ENCODE measurements at places on chromosomes 13 and 19.

- DNase-seq: peak; percentile 21
Observed at GRCh38 chr19:54426291-54426931, 11.1 kb downstream of the TTYH1 start.

GRCh38 chr19:46069806-46070341 lies 29.1 kb upstream of the IGFL4 start:
- DNase-seq: no peak

DNA sequence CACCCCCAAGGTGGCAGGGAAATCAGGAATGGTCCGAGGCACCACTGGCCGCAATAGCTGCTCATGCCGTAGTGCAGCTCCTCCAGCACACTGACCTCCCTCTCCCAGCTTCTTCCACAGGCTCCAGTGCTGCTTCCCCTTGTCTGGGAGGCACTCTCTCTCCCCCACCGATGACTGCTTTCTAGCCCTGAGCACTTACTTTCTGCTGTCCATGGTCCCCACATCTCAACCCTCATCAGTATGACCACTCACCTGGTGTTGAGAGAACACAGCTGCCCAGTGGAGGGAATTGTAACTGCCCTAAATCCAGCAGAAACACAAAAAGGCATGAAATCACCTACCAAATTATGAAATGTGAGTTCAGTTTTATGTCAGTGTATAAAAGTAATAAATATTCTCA lies 28.9 kb upstream of the TPP2 start:
- DNase-seq: no peak

DNA sequence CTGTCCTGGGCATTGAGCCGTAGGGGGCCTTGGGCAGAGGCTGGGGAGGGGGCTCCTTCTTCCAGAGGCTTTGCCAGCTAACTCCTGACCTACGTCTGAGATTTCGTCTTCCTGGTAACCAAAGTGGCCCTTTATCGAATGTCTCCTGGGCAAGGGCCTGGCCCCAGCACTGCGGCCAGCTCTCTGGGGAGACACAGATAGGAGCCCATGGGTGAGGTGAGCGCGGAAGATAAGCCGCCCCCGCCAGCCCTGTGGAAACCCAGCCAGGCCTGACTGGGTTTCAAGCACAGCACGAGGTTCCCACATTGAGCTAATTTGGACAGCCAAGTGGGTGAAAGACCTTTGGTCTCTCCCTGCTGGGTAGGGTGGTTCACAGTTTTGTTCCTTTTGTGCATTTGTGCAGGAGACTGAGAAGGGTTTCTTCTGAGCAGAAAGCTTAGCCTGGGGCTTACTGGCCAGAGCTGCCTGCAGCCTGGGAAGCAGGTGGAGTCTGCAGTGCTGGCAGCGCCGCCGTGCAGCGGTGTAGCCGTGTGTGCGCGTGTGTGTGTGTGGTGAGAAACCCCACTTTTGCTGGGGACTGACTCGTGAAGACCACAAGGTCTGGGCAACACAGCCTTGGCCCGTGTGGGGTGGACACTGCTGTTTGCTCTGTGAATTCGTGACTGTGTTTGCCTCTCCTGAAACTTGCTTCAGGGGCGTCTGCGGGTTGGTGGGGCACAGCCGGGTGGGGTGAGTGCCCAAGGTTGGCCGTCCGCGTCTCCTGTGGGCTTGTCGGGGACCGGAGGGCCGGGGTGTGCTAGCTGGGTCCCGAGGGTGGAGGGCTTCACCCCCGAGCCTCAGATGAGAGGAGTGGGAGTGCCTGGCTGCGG lies 2.5 kb downstream of the BSG start:
- DNase-seq: peak; percentile 73

- peak; percentile 97 for DNase-seq
Observed at GRCh38 chr19:2982983-2983350, 5.6 kb downstream of the TLE6 start.

DNA sequence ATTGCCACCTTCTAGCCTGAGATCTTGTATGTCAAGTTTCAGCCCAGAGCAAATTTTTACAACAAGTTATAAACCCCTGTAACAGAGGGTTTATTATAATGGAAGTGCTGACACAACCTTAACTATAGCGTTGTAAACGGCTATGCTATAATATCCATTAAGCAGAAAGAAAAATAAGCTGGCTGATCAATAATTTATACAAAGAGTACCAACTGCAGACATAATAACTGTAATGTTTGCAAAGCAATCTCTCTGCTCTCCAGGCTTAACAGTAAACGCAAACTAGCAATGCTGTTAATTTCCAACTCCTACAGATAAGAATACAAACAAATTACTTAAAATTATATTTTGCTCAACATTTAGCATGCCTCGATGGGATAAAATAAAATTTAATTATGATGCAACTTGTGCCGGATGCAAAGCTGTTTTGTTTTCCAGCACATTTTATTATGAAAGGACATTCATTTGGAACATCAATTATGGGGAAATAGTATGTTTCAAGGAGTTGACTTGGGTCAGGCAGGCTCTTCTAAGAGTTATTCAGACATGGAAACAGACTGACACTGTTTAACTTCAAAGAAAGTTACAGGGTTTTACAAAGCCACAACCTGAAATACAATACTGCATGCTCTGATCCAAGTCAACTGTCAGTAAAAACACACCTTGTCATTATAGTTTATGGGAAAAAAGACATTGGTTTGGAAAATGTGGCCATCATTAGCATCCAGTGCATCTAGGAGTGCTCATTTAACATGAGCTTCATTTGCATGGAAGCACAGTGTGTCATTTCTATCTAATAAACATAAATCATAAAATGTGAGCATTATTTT lies 6.6 kb upstream of the DACH1 start:
- DNase-seq: peak; percentile 76

GRCh38 chr13:79995334-79995733 lies 345.6 kb downstream of the SPRY2 start:
- DNase-seq: no peak

DNA sequence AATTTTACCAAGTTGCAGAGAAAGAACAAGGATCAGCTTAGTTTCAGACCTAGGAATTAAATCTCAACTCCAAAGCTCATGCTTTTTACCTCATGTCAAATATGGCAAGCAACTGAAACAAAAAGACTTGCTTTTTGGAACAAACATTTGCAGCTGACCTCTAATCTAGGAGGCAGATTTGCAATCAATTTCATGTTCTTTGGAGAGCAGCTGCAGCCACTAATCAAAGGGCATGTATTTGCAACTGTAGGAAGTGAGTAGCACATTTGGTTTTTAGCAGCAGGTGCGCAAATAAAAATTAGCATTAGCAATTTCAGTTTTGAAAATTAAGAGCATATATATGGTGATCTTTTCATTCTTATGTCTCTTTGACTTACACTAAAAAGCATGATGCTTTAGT lies 459.3 kb upstream of the SLC10A2 start:
- peak; percentile 57 for DNase-seq

DNA sequence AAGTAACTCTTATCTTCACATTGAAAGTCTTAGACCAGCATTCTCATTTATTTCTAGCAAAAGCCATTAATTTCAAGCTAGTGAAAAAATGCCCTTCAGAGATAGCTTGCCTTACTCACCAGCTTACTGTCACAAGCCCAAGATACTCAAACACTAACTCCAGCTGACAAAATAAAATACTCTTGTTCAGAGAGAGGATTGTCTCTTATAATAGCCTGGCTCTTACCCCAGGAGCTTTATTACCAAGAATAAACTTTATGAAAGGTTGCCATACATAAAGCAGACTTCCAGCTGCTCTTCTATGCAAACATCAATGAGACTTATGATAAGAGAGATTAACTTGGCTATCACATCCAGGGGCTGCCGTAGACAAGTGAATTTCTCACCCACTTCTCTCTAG lies 53.6 kb downstream of the XPO4 start:
- peak; percentile 71 for DNase-seq

GRCh38 chr13:79297128-79297527 lies 108.9 kb downstream of the RBM26 start:
- no peak for DNase-seq

DNA sequence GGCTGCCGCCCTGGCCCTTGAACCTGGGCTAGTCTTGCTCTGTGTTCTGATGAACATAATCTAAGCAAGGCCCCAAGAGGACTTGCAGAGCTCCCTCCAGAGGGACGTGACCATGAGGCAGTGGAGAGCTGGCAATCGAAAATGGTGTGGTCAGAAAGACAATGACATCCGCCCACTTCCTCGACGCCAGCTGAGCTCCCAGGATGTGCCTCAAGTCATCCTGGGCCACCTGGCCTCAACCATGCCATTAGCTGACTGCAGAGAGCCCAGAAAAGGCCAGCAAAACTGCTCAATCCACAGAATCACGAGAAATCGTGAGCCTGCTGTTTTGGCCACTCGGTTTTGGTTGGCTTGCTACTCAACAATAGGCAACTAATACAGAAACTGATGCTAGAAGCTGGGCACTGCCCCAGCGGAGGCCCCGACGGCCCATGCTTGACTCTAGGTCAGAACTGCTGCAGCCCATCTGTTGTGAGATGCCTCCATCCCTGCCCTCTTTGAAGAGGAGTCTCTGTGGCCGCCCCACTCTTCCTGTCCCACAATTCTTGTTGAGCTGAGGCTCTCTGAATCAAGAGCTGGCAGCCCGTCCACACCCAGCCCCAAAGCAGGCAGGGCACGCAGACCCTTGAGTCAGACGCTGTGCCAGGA lies 53.3 kb downstream of the STK24 start:
- no peak for DNase-seq

GRCh38 chr13:78102741-78103140 lies 184.1 kb upstream of the EDNRB start:
- no peak for DNase-seq
